Kidney (tissue), 22 donors: ENCODE measurements at places on chromosomes 7 and 10. TPM values are rescaled to one million over a fixed set of nuclear protein-coding genes. Genes with fewer than 3 reads are reported as not detected.

DNA sequence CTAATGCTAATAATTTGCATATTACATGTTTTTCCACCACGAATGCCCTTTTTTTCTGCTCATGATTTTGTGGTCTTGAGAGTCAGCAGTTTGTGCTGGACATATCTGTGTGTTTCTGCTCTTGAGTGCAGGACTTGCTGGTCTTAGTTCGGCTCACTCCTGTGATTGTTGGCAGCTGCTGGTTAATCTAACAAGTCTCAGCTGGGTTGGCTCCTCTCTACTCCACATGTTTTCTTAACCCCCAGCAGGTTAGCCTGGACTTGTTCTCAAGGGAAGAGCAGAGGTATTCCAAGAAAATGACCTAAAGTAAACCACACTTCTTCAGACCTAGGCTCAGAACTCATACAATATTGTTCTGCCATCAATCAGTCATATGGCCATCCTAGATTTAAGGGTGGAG lies 1238.9 kb downstream of the XPNPEP1 start:
- peak; percentile 37 for DNase-seq

- DNase-seq, result no peak
Observed at GRCh38 chr10:116784651-116785050, 42.3 kb upstream of the HSPA12A start.

DNA sequence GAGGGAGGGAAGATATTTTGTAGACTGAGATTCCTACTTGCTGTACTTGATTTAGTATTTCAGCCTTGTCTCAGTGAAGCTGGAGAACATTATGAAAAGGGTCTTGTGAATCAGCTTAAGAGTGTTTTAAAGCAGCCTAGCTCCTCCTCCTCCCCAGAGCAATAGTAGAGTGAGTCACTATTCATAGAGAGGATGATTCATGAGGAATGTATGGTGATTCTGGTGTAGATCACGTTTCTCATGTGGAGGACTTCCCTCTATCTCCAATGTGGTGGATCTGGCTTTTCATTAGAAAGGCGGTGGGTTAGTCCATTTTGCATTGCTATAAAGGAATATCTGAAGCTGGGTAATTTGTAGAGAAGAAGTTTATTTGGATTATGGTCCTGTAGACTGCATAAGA lies 340.1 kb upstream of the CHRM2 start:
- DNase-seq, result no peak

GRCh38 chr7:140607441-140607989 lies 33.1 kb downstream of the DENND2A start:
- DNase-seq, result no peak

DNA sequence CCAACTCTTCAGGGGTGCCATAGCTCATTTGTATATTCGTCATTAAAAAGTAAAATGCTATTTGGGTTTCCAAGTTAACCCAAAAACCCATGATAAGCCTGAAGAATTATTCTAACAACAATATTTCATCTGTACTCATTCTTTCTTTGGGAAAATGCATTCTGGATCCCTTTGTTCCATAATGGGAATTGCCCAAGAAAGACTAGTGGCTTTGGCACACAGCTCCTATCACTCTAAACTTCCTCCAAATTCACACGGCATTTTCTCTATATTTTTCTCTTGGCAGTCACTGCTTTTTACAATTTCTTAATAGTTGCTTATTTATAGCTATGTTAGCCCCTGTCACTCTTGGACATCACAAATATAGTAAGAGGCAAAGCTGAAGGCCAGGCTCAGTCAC lies 29.1 kb downstream of the CHCHD3 start:
- no peak for DNase-seq

DNA sequence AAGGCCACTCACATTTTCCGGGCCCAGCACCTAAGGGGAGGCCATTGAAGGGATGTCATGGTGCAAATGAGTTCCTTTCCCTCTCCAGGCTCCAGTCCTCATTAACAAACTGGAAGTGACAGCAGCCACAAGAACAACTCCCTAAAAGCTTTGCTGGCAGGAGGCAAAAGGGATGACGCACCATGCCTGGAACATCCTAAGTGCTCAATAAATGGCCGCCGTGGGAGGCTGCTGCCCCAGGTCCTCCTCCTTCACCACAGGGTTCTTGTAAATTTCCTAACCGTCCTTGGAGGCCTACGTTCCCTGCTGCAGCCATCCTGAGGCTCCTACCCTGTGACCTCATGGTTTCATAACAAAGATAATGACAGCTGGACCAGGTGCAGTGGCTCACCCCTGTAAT lies 41.3 kb upstream of the CAMK1D start:
- no peak for DNase-seq

DNA sequence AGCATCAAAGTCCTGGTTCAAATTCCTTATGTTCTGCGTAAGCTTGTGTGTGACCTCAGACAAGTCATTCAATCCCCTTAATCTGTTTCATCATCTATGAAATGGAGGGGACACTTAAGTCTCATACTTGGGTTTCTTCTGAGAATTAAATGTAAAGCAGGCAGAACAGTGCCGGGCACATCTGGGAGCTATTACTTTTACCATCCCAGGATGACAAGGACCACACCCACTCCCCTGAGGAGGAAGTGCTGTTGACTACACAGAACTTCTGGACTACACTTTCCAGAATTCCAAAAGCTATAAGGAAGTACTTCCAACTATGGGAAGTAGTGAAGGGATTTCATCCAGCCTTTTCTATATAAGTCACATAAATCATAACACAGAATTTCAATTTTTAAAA lies 294.9 kb downstream of the IPMK start:
- no peak for DNase-seq

DNA sequence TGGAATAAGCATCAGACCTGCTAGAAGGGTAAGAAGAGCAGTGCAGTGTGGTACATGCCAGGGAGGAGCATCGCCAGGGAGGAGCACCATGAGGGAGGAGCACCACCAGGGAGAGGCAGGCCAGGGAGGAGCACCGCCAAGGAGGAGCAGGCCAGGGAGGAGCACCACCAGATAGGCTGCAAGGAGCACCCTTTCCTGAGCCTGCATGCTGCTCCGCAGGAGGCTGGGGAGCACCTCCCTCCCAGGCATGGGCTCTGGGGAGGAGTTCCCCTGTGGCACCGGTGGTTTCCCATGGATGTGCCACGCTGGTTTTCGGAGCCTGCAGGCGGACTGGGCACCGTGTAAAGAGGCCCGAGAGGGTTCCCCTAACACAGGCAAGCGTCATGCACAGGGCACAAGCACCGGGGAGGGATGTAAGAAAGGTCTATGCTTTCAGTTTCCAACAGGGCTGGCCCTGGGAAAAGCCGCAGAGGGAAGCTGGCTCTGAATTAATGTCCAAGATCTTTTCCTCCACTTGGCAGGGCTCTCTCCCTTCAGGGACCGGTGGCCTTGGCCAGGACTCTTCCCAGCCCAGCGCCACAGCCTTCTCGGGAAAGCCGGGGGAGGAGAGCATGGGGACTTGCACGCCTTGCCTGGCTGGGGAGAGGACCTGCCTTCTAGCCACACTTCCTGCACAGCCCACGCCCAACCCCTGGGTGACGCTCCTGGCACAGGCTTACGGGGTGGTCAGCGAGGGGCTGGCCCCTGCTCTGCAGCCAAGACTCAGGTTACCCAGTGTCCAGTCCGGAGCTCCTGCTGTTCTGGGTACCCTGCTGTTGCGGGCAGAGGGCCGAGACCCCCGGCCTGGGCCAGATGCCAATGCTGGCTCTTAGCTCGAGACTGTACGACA lies 11.5 kb upstream of the GPER1 start:
- no peak for DNase-seq

GRCh38 chr7:64838691-64839090 lies 44.5 kb downstream of the ZNF138 start:
- no peak for DNase-seq

The ADRB1 gene
- 0.72 TPM for total RNA-seq

The AGR2 gene
- total RNA-seq, result 164 TPM

The UCMA gene
- not detected for total RNA-seq

The GIMAP5 gene
- total RNA-seq, result 30.0 TPM
